ENCODE measurements at places on chromosomes 5 and 9.

- no peak for DNase-seq
These were observed 58.4 kb downstream of the ZNF510 start for GRCh38 chr9:96719521-96719920.

- DNase-seq: no peak
These were observed 41.9 kb downstream of the LURAP1L start for GRCh38 chr9:12816656-12817101.

- no peak for DNase-seq
These were observed 119.7 kb downstream of the CETN3 start for GRCh38 chr5:90289837-90290236.

GRCh38 chr9:108801949-108802348 is 53.8 kb downstream of the ACTL7B start:
- no peak for DNase-seq

DNA sequence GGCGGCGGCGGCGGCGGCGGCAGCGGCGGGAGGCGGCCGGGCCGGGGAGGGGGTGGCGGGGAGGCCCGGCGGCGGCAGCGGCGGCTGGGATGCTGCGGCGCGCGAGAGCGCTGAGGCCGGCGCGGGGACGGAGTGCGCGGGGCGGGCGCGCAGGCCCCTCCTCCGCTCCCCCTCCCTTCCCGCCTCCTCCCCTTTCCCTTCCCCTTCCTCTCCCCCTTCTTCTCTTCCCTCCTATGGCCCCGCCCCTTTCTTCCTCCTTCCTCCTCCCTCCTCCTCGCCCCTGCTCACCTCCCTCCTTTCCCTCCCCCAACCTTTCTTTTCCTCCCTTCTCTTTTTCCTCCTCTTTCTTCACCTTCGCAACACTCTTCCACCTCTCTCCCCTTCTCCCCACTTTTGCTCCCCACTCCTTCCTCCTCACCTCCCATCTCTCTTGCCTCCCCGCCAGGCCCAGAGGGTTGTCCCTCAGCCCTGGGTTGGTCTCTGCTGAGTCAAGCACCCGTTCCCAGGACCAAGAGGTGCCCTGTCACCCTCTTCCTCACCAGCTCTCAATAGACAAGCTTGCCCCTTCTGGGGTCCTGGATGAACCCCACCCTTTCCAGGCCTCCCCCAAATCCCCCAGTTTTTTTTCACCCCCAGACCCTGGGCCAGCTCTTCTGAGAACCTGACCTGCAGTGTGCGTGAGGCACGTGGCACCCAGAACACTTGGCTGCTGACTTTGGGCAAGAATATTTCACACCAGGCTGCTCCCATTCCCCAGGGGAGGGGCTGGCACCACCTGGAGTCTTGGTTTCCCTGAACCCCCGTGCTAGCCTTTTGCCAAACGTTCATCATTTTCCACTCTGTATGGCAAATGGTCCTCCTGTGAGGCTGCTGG is at the start of gene SEMA4D:
Gene SEMA4D, minus strand, starts transcription at position 136 of the 874 bp plus-strand sequence. CDS start 92,657 bp downstream, outside the sequence.
- no peak for DNase-seq

DNA sequence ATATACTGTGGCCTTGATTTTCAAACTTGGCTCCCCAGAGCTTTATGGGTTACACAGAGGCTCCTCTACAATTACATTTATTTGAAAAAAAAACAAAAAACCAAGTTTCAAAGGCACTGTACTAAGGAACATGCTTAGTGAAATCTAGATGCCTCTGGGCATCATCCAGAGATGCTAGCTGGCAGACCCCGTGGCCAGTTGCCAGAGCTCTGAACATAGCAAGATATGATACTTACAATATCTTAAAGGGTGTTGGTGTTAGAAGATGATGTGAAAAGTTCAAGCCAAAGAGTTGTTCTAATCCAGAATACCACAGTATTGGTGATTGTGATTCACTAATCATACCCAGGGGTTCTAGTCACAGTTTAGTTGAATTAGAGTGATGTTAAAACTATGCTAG is 87.8 kb downstream of the JAK2 start:
- DNase-seq: no peak

- no peak for DNase-seq
These were observed 35.1 kb upstream of the FREM1 start for GRCh38 chr9:14945351-14945750.

GRCh38 chr5:22965960-22966359 is 112.8 kb upstream of the CDH12 start:
- no peak for DNase-seq

GRCh38 chr9:23777328-23777727 is 48.7 kb downstream of the ELAVL2 start:
- no peak for DNase-seq

DNA sequence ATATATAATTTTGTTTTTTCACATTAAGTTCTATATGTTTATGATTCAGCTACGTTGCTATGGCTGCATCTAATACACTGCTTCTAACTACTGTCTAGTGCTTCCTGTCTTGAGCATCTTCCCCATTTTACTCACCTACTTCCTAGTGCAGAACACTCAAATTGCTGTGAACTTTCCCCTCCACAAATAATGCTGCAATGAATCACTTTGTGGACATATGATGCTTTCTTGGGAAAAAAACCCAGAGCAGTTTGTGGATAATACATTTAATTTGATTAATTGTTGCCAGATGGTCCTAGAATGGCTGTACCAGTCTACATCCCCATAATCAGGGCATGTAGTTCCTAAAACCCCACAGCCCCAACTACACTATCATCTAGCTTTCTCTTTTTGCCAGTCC is 18.5 kb downstream of the CD180 start:
- no peak for DNase-seq

DNA sequence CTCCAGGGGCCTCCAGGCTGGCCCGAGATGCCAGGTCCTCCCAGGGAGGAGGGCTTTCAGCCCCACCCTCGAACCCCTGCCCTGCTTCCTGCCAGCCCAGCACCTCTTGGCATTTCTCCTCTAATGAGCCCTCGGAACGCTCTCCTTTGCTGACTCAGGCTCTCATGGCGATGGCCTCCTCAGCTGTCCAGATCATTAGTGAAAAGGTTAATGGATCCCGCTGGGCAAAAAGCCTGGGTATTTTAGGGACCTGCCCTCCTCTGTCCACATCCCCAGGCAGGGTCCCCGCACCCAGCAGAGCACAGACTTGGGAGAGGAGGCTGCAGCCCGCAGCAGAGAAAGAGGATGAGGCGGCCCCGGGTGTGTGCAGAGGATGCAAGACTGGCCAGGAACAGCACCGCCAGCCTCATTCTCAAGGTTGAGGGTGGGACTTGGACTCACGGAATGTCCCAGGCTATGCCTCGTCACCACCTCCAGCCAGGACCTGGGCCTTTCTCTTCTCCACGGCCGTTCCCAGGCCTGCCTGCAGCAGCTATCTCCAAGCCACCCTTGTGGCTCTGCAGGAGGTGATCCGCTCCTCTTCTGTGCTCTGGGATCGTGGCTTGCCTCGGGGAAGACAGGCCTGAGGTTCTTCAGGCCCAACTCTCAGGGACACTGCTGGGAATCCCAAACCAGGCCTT is 23.0 kb upstream of the ADAMTS2 start:
- no peak for DNase-seq

DNA sequence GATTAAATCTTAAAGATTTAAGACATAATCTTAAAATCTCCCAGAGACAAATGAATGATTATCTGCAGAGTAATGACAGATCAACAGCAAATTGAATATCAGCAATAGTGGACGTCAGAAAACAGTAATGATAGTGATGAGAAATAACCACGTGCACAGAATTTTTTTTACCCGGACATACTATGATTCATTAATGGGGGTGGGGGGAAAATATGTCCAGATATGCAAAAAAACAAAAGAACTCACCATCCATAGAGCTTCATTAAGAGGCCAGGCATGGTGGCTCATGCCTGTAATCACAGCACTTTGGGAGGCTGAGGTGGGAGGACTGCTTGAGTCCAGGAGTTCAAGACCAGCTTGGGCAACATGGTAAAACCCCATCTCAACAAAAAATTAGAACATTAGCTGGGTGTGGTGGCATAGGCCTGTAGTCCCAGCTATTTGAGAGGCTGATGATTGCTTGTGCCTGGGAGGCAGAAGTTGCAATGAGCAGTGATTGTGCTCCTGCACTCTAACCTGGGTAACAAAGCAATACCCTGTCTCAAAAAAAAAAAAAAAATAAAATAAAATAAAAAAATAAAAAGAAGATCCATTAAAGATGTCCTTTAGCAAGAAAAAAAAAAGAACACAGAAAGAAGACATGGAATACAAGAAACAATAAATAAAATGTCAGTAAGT is 30.9 kb upstream of the SHOC1 start:
- DNase-seq: no peak

- DNase-seq: no peak
These were observed 80.6 kb downstream of the NPR3 start for GRCh38 chr5:32791536-32792243.

DNA sequence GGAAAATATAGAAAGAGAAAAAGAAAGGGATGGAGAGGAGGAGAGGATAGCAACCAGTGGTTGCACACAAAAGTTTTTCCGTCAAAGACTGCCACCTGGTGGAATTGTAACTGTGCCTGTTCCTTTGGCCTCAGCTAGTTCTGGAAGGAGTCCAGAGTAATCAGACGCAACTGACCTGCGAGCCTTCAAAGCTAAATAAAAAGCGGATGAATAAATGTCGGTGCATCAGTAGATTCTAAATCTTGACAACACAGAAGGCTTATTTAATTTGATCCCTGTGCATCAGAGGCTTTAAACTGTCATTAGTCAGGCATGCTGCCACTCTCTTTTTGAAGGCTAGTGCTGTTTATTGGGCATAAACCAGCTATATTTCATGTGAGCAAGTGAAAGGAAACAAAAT is 132.9 kb upstream of the ACO1 start:
- DNase-seq: peak; percentile 70

DNA sequence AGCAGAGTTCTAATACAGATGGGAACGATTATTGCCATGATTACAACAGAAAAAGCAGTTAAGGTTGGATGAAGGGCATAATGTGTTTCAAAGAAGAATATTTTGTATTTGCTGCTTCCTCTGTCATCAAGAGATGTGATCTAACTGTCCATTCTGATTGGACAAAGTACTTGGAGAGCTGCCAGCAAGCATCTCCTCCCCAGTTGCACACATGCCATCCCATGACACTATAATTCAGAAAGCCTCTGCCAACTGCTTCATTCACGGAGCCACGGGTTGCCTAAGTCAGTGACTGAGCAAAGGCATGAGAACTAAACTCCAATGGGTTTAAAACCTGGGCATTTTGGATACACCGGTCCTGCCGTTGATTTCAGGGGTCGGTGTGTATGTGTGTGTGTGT is 253.8 kb downstream of the CRB2 start:
- DNase-seq: peak; percentile 11

DNA sequence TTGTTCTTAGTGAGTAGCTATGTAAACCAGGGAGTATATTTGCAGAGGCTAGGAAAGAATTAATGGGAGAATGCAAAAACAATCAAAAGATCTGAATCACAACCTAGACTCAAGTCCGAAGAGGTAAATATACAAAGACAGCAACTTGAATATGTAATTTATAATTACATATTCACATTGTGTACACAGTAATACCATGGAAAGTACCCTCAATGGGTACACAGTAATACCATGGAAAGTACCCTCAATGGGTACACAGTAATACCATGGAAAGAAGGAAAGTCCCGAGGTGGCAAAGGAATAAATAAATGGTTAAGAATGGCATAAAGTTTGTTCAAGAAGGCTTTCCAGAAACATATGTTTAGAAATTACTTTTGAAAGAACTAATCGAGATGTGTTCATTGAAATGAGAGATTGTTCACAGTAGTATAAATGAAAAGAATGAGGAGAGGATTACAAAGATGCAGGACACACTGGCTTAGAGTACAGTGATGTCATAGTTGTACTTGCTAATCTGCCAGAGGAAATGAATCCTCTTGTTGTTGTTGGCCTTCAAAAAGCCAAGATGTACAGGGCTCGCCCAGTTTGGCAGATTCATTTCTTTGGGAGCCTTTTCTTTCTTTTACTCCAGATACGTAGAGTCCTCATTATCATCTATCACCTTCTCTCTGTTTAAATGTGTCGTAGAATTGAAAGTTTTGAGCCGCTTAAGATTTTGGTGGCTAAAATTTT is 116.0 kb downstream of the UNC13B start:
- DNase-seq: no peak

DNA sequence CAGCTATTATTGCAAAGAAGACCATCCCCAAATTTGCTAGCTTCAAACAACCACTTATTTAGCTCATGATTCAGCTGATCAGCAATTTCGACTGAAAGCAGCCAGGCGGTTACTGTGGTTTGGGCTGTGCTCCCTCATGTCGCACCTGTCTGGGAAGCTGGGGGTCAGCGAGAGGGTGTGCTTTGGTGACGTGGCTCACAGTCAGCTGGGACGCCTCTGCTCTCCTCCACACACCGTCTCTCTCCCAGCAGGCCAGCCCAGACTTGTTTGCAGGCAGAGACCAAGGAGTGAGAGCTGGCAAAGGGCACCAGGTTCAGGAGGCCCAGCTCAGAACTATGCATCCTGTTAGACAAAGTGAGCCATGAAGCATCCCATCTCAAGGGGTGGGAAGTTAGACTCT is 140.9 kb downstream of the SYK start:
- no peak for DNase-seq

GRCh38 chr5:34690301-34690700 is 34.2 kb downstream of the RAI14 start:
- DNase-seq: no peak

GRCh38 chr5:5154733-5155132 is 14.6 kb downstream of the ADAMTS16 start:
- no peak for DNase-seq

DNA sequence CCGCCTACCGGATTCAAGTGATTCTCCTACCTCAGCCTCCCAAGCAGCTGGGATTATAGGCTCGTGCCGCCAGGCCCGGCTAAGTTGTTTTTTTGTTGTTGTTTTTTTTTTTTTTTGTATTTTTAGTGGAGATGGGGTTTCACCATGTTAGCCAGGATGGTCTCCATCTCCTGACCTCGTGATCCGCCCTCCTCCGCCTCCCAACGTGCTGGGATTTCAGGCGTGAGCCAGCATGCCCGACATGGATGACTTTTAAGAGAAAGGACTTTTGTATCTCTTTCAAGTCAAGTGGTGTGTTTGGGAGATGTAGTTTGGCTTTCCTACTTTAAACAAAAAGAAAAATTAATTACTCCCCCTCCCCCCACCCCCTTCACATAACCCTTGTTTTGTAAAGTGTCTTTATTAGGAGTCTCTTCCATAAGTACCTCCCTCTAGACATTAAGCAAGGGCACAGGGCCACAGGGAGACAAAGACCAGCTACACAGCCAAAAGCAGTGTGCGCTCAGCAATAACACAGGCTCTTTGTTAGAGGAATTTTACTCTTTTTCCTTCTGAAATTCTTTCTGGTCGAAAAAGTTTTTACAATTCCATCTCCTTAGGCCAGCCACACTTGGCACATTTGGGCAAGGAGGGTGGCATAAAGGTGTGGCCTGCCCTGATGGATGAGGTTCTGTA is 31.2 kb downstream of the JAKMIP2 start:
- DNase-seq: no peak

GRCh38 chr9:122033775-122034373 is 59.2 kb downstream of the TTLL11 start:
- DNase-seq: no peak

- DNase-seq: no peak
These were observed 166.5 kb downstream of the MAPKAP1 start for GRCh38 chr9:125540497-125540896.

GRCh38 chr9:8809741-8810140 is 1010.2 kb upstream of the DMAC1 start:
- DNase-seq: no peak

Data from NCI-H446 treated with DMSO at 0.1 percent for 48 hours (cell line).